ENCODE measurements at places on chromosomes 1 and 21.
A peak's percentile ranks its signal among the peaks of the same experiment; 100 is the strongest.

- no peak for DNase-seq
These were observed 21.6 kb upstream of the PLEKHM2 start for GRCh38 chr1:15662477-15662876.

GRCh38 chr1:110208916-110209645, 1.0 kb upstream of the KCNC4 start:
- peak; percentile 13 for DNase-seq

- DNase-seq = no peak
These were observed 19.3 kb downstream of the PTPN14 start for GRCh38 chr1:214532070-214532469.

DNA sequence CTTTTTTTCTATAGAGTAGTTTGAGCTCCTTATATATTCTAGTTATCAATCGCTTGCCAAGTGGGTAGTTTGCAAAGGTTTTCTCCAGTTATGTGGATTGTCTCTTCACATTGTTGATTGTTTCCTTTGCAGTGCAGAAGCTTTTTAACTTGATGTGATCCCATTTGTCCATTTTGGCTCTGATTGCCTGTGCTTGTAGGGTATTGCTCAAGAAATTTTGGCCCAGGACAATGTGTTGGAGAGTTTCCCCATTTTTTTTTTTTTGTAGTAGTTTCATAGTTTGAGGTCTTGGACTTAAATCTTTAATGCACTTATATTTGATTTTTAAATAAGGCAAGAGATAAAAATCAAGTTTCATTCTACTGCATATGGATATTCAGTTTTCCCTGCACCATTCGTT, 774.8 kb upstream of the ADAMTS5 start:
- no peak for DNase-seq
